ENCODE measurements at places on chromosomes 6 and 20.
A peak's percentile ranks its signal among the peaks of the same experiment; 100 is the strongest.

DNA sequence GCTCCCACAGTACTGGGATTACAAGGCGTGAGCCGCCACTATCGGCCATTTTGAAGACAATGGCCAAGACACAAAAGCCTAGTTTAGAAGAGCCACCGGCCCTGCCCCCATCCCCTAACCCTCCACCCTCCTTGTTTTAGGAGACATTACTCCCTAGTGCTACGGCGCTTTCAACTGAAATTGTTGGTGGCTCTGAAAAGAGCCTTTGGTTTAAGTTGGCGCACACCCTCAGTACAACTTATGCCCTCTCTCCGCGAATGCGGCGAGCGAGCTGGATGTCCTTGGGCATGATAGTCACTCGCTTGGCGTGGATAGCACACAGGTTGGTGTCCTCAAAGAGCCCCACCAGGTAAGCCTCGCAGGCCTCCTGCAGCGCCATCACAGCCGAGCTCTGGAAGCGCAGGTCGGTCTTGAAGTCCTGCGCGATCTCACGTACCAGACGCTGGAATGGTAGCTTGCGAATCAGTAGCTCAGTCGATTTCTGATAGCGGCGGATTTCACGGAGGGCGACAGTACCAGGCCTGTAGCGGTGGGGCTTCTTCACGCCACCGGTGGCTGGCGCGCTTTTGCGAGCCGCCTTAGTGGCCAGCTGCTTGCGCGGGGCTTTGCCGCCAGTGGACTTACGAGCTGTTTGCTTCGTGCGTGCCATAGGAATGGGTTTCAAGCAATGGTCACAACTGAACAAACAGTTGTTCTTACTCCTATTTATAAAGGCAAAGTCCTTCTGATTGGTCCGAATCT lies 114.9 kb upstream of the BTN3A2 start:
- peak; percentile 76 for DNase-seq

DNA sequence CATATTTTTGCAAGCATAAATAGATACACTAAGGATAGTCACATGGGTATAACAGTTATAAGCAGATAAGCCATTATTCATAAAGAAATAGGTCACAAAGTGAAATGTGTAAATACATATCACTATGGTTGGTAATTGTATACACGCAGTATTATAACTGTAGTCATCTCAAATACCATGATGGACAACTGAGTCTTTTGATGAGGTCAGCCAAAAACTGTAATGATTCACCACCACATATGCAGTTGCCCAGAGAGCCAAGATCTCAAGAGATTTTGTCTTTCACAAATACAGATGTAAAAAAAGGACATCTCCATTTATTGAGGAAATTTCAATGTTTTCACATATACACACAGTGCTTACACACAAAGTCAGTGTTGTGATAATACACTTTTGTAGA lies 28.3 kb downstream of the ZNF292 start:
- DNase-seq, result no peak

DNA sequence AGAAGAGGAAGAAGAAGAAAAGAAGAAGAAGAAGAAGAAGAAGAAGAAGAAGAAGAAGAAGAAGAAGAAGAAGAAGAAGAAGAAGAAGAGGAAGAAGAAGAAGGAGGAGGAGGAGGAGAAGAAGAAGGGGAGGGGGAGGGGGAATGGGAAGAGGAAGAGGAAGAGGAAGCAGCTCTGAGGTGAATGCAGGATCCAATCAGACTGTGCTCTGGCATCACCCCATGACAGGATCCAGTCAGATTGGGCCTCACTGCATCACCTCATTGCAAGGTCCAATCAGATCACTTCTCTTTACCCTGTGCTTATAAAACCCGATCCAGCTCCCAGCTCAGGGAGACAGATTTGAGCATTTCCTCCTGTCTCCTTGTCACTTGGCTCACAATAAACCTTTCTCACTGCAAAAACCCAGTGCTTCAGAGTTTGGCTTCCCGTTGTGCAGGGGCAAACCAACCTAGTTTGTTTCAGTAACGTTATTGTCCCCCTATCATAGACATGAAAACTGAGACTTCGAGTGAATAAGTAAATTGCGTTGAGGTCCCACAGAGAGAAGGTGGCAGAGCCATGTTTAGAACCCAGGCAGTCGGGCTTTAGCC lies 28.6 kb upstream of the YWHAB start:
- DNase-seq, result no peak

- DNase-seq, result no peak
These were observed 344.3 kb downstream of the PREX1 start for GRCh38 chr20:48483334-48484066.

GRCh38 chr6:27791182-27791943 lies 120.8 kb downstream of the OR2B2 start:
- DNase-seq, result no peak

- no peak for DNase-seq
These were observed 118.8 kb downstream of the MAP3K7 start for GRCh38 chr6:90468080-90468479.

- DNase-seq, result no peak
These were observed 21.1 kb downstream of the SPTLC3 start for GRCh38 chr20:13029687-13030375.

GRCh38 chr6:116842459-116842858 lies 13.6 kb upstream of the GPRC6A start:
- DNase-seq, result no peak

DNA sequence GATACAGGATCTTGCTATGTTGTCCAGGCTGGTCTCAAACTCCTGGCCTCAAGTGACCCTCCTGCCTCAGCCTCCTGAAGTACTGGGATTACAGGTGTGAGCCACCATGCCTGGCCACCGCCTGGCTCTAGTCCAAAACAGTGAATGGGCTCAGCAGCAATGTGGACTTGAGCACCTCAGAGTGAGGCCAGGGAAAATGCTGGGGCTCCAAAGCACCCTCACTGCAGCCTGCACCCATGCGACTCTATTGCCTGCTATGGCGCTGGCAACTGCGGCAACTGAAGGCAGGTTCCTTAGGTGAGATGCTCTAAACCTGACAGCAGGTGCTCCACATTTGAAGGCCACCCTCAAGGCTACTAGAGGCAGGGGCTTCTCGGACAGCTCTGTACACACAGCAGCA lies 26.5 kb downstream of the MAP1LC3A start:
- DNase-seq, result no peak

DNA sequence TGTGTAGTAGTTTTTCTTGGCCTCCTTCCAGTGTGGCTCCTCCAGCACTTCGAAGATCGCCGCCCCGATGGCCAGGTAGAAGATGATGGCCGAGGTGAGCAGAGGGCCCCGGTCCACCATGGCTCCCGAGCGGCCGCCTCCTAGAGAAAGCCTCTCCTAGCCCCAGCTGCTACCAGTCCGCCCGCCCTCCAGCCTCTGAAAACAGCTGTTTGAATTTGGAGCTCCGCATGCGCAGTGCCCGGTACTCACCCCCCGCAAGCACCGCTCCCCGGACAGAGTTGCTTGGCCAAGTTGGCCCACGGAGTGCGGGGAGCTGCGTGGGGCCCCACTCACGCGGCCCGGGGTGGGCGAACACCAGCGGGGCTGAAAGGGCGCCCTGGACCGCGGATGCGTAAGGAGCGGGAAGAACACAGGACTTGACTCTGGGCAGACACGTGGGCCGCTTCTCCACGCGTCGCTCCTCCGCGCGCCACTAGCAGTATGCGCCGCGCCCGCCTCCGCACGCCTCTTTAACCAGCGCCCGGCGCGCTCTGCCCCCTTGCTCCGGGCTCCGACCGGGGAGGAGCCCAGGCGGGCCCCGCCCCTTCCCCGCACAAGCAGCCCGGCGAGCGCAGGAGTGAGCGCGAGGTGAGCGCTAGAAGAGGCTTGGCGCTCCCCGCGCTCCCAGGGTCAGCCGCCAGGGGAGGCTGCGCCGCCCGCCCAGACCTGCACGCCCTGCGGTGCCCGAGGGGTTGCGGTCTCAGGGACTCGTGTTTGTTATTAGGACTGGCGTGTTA lies at the start of gene KCNK5:
TSS of gene KCNK5 (minus strand) at position 484 of the 776 bp plus-strand sequence. CDS start at position 120, 364 bp downstream.
- peak; percentile 71 for DNase-seq

DNA sequence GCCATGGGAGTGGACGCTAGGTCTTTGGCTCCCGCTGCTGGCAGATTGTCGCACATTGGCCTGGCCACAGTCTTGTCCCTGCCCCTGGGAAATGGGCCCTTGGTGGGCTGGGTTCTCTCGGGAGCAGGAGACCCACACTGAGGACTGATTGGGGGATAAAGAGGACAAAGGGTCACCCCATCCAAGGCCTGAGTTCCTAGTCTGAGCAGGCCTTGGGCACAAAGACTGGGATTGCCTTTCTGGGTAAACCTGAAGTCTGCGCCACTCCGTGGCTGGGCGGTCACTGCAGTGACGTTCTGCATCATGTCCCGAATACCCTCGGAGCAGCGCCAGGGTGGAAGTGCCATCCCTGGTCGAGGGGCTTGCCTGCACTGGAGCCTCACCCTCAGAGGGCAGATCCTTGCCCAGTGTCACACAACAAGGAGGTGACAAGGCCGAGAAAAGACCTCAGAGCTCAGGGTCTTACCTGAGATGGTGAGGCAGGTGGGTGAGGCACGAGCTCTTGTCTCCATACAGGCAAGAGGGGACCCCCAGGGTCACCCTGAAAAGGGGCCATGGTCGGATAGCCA lies 36.1 kb upstream of the ZBP1 start:
- no peak for DNase-seq

DNA sequence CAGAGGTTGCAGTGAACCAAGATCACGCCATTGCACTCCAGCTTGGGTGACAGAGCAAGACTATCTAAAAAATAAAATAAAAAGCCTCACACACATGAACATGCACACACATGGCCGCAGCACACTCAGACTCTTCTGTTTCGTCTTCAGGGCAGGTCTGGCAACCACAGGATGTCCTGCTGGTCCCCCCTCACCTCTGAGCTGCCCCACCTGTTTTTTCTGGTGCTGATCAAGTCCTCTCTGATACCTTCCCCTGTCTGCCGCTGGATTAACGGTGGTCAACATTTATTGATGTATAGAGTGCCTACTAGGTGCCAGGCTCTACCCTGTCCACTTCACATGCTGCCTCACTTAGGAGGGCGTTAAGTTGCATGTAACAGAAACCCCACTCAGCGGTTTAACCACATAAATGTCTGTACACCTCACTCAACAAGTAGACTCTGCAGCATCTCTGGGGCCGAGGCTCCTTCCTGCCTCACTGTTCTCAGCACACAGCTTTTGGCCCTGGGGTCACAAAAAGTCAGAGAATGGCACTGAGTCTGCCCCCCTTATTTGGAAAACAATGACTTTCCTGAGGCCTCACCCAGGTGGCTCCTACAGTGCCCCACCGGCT lies 4.5 kb upstream of the AP5S1 start:
- DNase-seq, result no peak

DNA sequence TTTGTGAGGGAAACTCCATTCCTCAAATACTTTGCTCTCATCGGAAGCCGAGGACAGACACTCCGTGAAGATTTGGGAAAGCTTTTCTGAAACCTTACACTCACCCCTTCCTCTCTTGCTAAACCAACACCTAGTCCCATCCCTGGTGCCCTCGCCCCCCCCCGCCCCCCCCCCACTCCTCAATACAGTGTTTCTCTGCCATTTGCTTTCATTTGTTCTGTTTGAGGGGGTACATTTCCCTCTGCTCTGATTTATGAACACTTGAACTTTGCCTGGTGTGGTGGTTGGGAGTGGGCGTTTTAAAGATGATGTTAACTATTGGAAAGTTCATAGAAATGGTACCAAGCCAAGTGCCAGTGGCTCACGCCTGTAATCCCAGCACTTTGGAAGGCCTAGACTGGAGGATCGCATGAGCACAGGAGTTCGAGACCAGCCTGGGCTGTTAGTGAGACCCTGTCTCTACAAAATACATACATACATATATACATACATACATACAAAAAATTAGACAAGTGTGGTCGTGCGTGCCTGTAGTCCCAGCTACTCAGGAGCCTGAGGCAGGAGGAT lies 1.1 kb downstream of the RAB32 start:
- DNase-seq, result no peak
